Upper lobe of left lung (tissue), 6 donors: ENCODE measurements at places on chromosomes 11 and 22. TPM values are rescaled to one million over a fixed set of nuclear protein-coding genes. Genes with fewer than 3 reads are reported as not detected.

- no peak for DNase-seq
These were observed 27.1 kb upstream of the TOP3B start for GRCh38 chr22:22009661-22010060.

GRCh38 chr22:49883294-49883640 is 29.6 kb downstream of the ZBED4 start:
- DNase-seq = no peak

Gene TIMP3
- 629 TPM for total RNA-seq

DNA sequence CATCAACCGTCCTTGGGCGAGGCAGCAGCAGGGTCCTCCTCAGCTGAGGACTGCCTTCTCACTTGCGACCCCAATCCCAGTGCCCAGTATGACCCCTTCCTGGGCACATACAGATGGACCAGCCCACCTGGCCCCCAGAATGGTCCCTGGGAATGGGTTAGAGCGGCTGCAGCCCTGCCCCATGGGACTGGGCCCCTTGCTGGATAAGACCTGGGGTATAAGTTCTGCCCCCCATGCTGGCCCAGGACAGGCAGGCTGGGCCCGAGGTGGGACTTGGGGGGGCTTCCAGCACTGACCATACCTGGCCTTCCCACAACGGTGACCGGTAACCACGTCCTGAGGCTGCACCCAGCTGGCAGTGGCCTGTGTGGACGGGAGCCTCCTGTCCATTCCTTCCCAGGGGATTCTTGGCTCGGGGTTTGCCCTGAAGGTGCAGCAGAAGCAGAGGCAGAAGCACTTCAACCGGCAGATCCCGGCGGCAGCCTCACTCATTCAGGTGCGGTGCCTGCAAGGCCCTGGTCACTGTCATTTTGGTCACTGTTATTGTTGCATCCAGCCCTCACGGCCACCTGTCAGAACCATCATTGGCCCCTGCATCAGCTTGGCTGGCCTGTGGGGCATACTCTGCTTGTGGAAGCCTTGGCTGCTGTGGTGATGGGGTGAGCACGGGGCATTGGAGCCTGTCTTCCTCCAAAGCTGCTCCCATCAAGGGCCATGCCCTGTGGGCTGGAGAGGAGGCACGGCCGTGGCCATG is 114.8 kb downstream of the KCNQ1OT1 start:
- peak; percentile 12 for DNase-seq

Gene SCGB1D1
- total RNA-seq = not detected

DNA sequence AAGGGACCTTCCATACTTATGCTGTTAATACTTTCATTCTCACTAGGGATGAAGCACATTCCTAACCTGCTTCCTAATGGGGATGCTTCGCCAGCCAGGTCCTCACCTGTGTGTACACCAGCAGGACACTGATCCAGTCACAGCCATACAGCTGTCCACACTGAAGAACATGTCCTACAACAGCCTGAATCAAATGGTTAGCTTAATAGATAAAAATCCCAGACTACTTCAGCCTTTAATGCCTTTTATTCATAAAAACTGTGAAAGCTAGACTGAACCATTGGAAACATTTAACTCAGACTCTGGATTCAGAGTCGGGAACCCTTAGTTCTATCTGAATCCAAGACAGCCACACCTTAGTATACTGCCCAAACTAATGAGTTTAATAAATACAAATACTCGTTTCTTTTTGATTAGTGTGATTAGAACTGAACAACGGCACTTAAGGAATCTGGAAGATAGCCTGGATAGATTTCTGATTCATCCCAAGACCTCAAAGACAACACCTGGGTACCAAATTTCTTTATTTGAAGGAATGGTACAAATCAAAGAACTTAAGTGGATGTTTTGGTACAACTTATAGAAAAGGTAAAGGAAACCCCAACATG is 3.3 kb downstream of the FTH1 start:
- no peak for DNase-seq

DNA sequence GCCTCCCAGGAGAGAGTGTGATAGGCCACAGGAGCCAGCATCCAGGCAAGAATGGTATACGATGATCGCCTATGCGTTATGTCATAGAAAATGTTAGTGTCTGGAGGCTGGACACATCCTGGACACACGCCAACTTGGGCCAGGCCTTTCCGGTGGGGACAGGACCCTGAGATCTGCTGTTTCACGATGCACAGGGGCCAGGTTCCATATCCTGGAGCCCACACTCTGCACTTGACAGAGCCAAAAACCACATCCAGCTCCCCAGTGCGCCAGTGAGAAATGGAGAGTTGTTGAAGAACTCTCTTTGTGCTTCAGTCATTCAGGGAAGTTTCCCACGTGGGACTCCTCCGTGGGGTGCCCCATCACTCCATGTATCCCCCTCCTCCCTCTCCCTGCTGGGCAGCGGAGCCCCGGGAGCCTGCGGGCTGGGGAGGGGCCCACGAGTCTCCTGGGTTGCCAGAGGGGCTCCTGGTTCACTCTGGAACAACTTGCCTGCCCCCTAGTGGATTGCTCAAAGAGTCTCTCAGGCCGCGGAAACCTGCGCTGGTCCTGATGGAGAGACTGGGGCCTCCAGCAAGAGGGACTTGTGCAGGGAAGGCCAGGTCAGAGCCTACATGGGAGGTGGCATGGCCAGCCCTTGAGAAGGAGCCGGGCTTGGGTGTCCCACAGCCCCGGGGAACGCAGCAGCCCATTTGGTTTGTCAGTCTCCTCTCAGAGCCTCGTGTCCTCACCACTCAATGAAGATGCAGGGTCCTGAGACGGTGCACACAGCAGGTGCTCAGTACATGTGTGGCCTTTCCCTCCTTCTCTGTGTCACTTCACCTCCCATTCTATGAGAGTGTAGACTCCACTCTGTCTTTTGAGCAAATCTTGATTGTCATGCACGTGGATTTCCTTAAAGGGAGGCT is 10.2 kb upstream of the LRRC32 start:
- DNase-seq = peak; percentile 56

- DNase-seq = no peak
These were observed 60.0 kb downstream of the LIF start for GRCh38 chr22:30186510-30186909.

DNA sequence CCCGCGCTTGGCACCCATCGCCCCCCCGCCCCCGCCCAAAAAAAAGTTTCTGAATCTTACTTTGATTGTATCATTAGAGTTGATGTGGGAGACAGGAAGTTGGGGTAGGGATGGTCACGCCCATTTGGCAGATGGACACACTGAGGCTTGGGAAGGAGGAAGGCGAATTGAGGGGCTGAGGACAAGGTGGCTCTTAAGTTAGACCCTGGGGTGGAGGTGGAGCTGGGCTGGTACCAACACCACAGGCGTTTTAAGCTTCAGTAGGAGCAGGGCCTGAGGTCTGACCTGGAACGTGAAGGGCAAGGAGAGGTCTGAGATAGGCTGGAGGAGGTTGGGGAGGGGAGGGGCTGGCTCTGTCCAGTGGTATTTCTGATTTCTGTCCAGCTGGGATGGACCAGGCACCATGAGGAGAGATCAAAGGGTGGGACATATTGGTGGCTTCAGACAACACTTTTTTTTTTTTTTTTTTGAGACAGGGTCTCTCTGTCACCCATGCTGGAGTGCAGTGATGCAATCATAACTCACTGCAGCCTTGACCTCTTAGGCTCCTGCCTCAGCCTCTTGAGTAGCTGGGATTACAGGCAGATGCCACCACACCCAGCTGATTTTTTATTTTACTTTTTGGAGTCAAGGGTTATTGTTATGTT is 799 bp upstream of the CDC42BPG start:
- DNase-seq = no peak

DNA sequence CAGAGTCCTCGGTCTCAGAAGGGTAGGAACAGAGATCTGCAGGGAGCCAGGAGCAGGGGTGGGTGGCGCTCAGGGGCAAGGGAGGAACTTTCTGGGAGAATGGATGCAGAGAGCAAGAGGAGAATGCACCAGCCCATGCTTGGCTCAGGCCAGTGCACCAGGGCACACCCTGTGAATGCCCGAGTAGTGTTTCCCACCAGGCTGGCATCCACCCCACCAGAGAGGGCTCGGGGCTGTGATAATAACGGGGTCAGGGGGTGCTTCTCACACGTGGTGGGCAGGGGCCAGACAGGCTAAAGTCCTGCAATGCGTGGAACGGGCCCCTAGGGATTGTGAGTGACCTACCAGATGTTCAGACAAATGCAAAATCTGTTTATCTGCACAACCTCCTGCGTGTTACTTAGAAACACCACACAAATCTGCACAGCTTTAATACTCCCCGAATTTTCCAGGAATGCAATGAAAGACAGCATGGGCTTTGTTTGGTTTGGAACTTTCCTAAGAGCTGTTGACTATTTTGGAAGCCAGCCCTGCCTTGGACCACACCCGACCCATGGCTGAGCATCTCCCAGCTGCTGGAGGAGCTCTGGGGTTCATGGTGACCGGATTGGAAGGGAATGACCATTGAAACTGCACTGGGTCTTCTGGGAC is 368.3 kb downstream of the SHANK2 start:
- no peak for DNase-seq

DNA sequence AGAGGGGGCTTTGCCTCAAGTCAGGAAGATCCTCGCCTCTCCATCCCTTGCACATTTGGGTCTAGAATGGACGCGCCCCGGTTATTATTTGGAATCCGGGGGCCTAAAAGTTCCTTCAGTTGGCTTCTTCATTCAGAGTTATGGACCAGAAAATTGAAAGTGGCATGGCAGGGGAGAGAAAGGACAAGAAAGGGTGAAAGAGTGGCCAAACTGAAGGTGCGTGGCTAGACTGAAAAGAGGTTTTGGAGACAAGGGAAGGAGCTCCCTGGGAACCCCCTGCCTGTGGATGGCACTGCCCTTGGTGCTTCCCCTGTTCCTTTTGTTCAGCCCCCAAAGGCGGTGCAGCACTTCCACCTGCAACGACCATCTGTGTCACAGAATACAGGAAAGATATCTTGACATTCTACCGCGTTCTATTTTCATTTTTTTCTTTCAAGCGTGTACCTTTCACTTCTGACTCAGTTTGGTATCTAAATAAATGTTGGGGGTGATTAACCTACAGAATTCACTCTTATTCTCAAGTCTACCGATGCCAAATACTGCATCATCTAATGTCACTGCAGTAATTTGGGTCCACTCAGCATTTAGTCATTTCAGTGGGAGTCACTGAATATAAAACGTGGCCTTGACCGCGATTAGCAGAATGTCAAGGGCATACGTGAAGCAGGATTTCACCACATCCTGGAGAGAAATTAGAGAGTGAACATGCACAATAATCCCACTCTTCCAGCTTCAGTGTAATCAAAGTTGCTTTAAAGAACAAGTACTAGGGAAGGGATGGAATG is 88.1 kb upstream of the ARHGAP32 start:
- no peak for DNase-seq

Gene RGL4
- 0.67 TPM for total RNA-seq

GRCh38 chr11:94539420-94539819 is 4.3 kb upstream of the FUT4 start:
- DNase-seq = no peak

Gene MIOX
- not detected for total RNA-seq

GRCh38 chr22:19892257-19892879 is 37.7 kb upstream of the GNB1L start:
- peak; percentile 77 for DNase-seq

- no peak for DNase-seq
These were observed 689.4 kb downstream of the JRKL start for GRCh38 chr11:97079244-97079643.

Gene GLB1L3
- 1.3 TPM for total RNA-seq

DNA sequence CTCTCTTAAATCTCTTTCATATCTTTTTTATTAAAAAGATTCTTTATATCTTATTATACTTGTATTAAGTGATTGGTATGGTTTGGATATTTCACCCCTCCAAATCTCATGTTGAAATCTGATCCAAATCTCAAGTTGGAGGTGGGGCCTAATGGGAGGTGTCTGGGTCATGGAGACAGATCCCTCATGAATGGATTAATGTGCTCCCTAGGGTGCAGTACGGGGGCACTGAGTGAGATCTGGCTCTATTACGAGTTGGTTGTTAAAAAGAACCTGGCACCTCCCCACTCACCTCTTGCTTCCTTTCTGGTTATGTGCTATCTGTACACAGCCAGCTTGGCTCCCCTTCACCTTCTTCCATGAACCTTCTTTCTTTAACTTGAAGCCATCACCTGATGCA is 149.6 kb downstream of the CWF19L2 start:
- no peak for DNase-seq

GRCh38 chr22:23856721-23857605 is 712 bp upstream of the SLC2A11 start:
- DNase-seq = peak; percentile 50

DNA sequence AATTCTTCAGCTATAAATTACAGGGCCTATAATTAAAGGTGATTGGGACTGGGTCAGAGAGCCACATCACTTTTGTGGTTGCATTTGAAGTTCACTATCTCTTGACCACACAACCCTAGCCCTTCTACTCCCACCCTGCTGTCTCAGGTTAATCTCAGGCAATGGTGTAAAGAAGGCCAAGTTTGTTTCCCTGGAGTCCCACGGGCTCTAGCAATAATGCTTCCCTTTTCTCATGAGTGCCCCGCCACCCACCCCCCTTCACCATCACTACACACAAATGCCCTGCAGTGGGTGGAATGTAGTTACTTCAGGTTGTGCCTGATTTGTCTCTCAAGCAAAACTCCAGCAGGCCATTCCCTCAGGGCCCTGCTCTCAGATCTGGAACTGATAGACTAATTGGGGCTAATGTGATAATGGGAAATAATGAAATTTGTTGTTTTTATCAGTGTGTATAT is 1.8 kb upstream of the EHF start:
- no peak for DNase-seq

Gene CDHR5
- total RNA-seq = not detected

DNA sequence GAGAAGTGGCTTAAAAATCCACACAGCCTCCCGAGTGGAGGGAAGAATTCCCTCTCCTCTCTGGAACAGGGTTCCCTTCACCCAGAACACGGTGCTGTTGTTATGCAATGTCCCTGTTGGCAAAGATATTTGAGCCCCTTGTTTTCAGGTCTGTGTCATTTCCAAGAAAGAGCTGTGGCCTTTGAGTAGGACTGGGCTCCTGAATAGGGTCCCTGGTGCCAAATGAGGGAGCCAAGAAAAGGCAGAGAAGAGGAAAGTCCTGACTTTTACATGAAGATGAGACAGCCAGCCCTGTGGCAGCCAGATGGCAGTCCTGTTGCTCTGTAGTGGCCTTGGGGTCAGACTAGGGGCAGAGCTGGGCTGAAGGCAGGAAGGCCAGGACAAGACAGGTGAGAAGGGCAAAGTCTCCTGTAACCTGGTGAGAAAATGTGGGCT is 51.2 kb upstream of the ELF5 start:
- peak; percentile 38 for DNase-seq

Gene SLC22A8
- not detected for total RNA-seq

Gene MICAL3
- total RNA-seq = 21.9 TPM

DNA sequence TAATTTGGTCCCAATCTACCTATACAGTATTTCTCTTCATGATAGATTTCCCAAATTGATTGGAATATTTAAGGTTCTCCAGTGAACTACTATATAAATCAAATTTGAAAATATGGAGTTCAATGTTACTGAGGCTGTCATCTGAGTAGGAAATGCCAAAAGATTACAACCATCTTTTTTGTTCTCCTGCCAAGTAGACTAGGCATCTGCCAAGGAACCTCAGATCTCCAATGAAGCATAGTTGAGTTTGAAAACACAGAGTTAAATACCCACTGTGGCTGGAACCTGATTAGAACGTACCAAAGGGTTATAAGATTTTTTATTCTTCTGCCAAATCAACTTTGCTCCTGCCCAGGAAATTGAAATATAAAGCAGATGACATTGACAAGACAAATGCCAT is 330.9 kb downstream of the CNTN5 start:
- DNase-seq = no peak
